ENCODE measurements at places on chromosomes 7 and 10.

DNA sequence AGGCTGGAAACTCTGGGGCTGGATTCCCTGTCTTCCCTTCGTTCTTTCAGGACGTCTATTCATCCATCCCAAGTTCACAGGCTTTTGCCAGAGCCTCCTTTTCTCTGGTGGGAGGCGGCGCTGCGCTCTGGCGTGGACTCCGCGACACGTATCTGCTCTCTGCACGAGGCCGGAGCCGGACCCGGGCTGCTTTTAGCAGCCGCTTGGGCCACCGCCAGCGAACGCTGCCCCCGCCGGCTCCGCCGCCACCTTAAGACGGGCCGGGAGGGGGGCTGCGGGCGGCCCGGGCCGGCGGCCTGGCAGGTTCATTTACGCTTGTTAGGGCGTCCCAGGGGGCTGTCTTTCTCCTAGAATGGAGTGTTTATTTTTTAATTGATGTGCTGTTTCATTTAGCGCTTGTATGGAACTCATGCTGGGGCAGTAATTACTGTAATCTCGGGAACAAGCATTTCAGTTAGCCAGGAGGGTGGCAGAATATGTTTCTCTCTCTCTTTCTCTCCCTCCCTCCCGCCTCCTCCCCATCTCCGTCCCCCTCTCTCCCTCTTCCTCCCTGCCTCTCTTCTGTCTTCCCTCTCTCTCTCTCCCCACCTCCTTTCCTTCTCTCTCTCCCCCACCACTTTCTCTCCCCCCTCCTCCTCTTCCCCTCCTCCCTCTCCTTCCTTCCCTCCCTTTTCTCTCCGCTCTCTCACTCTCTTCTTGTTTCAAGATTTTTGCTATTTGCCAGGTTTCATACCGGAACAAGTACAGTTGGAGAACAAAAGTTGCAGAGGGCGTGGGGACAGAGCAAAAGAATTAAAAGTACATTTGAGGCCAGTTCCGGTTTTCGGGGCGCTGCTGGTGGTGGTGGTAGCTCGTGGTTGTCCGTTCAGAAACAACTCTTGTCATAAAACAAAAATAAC, 1.3 kb upstream of the FZD8 start:
- DNase-seq, result peak; percentile 73

GRCh38 chr7:122143376-122143750, 686 bp downstream of the AASS start:
- no peak for DNase-seq

DNA sequence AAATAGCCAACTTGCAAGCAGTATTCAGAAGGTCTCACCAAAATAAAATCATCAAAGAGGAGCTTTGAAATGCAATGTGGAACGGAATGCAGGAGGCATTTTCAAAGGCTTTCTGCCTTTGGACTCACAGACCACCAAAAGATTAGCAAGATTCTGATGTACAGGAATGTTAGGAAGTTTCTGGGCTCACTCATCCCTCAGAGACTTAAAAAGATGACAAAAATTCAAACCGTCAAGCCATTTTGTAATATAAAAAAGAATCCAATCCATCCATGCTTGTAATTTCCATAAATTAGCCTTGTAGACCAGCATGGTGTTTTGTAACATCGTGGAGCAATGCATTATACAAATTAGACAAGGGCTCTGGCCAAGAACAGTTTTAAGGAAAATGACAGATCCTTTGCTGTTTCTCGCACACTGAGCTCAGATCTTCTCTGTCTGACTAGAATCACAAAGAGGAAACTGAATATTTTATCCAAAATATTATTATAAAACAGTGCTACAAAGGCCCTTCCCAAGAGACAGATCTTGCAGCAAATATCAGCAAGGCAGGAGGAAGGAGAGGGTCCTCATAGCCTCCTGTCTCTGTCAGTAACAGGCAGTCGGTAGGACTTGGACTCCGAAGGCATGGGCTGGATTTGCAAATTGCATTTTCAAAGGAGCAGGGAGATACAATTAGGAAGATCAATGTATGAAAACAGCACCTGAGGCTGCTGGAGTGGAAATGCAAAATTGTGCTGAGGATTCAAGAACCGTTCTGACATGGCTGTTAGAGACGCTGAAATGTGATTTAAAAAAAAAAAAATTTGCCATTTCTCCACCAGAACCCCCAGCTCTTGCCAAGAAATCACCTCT, 57.4 kb upstream of the NRP1 start:
- DNase-seq, result no peak

GRCh38 chr10:17244700-17245365, 16.8 kb downstream of the VIM start:
- DNase-seq, result no peak

DNA sequence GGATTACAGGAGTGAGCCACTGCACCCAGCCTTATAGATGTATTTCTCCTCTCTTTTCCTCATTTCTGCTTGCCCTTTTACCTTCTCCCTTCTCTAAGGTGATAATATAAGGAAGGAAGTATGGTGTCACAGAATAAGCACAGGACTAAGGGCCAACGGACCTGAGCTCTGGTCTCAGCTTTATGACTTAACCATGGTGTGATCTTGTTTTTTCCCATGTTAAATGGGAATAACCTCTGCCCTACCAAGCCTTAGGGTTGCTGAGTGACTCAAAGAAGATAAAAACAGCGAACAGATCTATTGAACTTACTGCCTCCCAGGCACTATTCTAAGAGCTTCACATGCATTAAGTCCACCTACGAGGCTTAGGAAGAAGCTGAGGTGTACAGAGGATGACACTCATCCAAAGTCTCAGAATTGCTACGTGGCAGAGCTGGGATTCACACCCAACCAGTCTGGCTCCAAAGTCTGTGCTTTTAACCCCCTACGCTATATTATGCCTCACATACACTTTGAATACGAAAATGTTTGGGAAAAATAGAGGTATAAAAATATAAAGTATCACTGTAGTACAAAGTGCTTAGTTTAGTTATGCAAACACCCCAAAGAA, 5.6 kb downstream of the UROS start:
- no peak for DNase-seq

DNA sequence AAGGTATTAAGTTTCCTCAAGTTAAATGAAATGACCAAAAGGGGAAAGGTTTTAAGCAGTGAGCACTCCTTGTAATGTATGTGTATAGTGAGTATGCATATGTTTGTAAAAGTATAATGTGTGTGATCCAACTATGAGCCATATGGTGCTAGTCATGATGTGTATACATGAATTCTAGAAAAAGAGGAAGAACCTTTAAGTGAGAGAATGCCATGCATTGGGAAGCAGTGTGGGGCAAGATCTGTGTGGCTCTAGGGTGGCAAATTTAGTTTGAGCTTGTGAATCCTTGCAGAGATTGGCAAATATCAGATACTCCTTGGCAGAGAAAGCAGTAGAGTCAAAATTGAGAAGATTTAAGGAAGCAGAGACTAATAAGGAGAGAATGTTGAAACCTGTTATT, 435.0 kb downstream of the AUTS2 start:
- no peak for DNase-seq

- no peak for DNase-seq
Measured at GRCh38 chr10:97673736-97674525, 13.1 kb downstream of the AVPI1 start.

DNA sequence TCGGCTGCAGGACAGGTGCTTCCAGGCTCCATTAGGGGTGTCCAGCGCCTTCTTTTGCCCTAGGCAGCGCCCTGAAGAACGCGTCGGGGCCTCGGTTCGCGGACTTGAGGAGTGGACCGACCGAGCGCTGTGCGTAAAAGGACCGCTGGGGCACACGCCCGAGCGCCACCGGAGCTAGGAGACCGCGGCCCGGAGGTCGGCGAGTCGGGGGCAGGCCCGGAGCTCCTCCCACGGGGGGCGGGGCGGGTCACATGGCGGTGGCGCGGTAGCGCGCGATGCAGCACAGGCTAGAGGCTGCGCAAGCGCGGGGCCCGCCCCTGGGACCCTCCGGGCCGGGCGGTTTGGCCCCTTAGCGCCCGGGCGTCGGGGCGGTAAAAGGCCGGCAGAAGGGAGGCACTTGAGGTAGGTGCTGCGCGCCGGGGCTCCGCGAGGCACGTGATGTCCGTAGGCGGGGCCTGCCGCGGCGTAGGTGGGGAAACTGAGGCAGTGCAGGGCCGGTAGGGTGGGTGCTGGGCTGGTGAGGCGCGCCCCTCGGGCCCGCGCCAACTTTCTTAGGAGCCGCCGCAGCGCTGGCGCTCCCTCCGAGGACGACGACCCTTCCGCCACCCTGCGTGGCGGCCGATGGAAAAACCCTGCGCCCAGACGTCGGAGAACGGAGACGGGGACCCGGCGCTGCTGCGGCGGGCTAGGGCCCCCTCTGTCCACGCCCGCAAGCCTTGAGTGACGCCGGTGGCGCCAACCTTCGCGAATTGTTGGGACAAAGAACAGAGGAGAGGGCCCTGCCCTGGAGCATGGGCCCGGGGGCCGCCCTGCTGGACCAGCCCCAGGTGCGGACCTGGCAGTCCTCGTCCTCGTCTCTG, at the start of gene PRXL2A:
Gene PRXL2A (plus strand): TSS at position 310 of the 860 bp plus-strand sequence. CDS start 11,917 bp downstream, outside the sequence.
- peak; percentile 83 for DNase-seq

DNA sequence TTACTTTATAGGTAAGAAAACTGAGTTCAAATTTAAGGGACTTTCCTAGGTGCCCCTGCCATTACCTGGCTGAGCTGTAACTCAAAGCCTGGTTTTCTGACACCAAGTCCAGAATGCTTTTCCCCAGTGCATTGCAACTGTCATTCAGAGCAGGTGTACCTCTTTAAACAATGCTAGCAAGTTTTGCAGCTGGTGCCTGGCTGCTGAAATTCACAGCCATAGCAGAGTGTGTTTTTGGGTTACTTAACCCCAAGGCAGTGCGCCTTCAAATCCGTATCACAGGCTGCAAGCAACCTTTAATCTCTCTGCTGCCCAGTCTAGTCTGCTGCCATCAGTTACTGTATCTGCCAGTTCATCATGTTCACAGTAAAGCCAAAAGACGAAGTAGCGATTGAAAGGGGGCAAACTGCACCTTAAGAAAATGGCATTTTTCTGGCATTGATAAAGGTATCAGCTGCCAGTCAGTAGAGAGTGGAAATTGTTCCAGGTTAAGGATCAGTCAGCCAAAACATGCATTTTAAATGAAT, 265.4 kb downstream of the CSTF2T start:
- DNase-seq, result no peak

DNA sequence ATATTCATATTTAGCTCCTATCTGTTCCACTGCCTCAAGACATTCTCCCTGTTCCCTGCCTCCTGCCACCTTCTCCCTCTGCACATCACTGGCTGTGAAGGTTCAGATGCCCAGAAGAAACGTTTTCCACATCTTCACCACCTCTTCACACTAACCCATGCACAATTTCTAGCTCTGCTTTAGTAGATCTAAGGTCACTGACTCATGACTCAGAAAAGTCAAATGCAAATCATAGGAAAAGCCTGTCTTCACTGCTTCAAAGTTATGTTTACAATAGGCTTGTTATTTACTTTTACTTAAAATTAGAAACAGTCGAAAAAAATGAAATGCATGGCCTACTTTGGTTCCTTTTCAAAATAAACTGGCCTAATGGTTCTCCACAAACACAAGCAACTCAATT, 2.5 kb downstream of the SCRN1 start:
- DNase-seq, result no peak

Measured in NCI-H1436 (cell line).